ENCODE measurements at places on chromosomes 16 and 17.

DNA sequence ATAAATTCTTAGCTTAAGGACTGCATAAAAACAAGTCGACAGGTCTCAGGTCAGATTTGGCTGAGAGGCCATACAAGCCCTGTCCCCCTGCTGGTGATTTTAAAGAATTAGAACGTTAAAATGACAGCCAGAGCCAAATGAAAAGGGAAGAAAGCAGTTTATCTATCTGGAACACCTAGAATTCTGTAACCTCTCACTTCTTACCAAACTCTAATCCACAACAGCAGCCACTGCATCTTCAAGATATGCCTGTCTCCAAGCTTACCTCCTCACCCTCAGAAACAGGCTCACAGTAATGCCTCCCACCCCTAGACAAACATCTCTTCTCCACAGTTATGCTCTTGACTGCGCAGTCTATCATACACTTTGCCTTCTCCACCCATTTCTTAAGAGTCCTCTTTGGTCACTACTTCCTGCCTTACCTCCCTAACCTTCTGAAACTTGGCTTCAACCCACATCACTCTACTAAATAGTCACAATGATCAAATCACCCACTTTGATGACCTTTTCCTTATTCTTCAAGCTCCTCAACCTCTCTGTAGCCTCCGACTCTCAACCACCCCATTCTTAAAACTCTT is 14.2 kb downstream of the ANKFY1 start:
- DNase-seq: peak; percentile 43

- DNase-seq: no peak
Measured at GRCh38 chr17:74568106-74568873, 981 bp upstream of the CD300H start.

GRCh38 chr17:27571563-27572352 is 59.2 kb upstream of the LGALS9 start:
- DNase-seq: no peak

DNA sequence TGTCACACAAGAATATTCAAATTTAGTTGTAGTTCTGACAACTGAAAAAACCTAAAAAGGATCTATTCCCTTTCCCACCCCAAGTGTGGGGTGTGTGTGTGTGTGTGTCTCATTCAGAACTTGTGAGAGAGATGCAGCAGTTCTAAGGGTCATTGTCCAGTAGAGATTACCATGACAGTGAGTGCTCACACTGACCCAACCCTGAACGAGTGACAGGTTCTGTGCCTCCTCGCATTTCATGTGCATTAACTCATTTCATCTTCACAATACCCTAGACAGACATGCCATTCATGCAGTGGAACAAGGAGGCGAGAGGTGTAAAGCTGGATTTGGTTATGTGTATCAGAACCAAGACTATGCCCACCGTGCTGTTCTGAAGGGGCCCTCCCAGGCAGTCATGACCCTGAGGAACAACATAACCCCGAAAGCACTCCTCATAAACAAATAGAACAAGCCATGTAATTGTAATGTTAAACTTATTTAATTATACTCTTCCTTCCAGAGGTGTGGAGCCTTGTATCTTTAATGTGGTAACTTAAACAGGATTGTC is 102.1 kb downstream of the CLEC16A start:
- DNase-seq: no peak

GRCh38 chr17:68459037-68459639 is 1.8 kb upstream of the WIPI1 start:
- DNase-seq: no peak

- peak; percentile 89 for DNase-seq
Measured at GRCh38 chr16:65012357-65012756, 109.5 kb downstream of the CDH11 start.

DNA sequence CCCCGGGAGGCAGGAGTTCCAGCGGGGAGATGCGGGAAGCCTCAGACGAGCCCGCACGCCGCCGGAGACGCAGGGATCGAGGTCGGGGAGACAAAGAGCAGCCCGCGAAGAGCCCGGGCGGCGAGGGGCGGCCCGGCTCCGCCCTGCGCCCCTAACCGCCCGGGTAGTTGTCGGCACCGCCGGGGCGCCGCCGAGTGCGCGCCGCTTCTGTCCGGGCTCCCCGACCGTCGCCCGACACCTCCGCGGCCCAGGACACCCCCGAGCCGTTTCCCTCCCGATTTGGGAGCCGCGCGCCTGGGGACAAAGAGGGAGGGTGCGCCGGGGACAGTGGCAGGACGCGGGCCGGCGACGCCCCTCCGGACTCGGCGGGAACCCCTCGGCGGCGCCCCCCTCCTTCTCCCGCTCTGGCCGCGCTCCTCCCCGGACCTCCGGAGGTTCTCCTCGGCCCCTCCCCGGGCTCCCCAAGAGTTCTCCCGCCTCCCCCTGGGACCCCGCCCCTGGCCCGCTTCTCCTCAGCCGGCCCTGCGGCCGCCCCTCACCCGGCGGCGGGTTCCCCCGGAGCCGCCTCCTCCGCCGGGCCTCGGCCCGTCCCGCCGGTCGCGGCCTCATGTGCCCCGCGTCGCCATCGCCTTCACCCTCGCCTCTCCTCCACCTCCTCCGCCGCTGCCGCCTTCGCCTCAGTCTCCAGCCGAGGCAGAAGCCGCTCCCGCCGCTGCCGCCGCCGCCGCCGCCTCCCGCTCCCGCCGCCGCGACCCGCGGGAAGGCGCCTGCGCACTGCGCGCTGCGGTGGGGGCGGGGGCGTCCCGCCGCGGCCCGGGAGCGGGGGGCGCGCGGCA is at the start of gene GJC1:
Gene GJC1 (minus strand): TSS at position 765 of the 836 bp plus-strand sequence. CDS start 24,470 bp downstream, outside the sequence.
- peak; percentile 47 for DNase-seq

- DNase-seq: no peak
Measured at GRCh38 chr17:44614862-44615261, 41.4 kb upstream of the MEIOC start.

GRCh38 chr17:63621229-63621683 is 961 bp upstream of the MAP3K3 start:
- DNase-seq: no peak

DNA sequence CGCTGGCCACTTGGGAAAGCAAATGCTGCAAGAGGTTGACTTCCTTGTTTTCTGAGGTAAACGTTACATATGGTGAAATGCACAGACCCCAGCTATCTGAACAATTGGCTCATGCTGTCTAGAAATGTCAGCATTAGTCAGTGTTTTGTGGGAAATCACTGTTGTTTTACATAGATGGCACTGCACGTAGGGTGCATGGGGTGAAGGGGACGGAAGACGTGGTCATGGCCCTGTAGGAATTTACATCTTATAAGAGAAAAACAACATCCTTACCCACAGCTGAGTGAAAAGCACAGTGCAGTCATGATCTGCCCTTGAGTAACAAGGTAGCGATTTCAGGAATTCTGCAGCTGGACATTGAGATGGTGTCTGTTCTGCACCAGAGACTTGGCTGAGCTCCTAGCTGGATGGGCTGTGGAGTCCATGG is 15.2 kb downstream of the RPTOR start:
- peak; percentile 92 for DNase-seq

DNA sequence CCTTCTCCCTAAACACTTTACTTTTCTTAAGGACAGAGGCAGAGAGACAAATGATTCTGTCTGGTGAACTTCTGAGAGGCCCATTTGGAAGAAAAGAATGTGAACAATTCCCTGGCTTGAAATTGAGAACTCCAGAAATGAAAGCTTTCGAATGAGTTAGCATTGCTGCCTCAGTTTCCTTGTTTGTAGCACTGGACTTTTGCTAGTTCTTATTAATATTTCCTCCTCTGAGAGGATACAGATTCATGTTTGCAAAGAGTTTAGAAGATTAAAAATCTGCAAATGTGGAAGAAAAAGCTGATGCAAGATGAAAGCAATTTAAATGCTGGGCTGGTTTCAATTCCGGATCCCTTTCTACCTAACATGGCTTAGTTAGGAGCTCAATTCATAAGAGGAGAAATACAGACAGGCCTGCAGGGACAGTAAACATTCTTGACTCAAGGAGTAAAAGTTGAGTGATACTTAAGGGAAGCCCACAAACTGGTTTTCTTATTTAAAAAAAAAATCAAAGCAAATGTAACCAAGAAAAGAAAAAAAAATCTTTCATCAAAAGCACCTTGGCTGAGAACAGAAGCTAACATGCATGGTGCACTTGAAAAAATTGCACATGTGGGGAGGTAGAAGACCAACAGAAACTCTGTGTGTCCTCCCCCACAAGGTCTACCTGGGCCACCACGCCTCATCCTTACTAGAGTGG is 27.1 kb downstream of the HNF1B start:
- peak; percentile 66 for DNase-seq

DNA sequence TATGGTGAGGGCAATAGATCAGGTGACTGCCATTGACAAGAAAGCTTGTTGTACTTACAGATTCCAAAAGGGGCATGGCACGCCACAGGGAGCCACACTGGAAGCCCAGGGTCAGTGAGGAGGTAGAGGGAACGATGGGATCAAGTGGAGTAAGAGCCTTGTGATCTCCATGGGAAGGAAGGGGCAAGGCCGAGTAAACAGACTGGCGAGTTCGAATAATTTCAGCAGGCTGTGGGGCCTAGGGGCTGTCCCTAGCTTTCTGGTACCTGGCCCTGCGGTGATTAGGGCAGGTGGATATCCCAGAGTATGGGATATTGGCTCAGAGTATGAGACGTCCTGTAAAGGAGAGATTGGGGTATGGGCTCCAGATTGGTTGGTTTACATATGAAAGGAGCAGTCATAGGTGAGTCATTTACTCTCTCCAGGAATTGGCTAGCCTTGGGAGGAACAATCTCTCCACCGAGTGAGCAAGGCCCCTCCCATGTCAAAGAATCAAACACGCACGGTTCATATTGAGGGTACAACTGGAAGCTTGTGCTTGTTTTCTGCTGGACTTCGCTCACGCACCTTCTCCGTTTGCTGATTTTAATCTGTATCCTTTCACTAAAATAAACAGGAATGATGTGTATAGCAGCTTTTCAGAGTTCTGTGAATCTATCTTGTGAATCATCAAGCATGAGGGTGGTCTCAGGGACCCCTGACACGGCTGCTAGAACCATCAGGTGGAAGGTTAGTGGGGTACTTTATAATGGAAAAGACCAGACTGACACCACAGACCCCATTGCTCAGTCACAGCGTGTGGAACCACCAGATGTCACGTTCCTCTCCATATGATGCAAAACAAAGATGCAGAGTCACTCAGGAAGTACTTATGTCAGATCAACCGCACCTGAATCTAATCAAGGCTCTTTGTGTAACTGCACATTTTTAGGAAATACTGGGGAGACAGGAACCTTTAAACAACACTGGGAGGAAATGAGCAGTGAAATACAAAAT is 27.9 kb downstream of the GABARAPL2 start:
- peak; percentile 37 for DNase-seq

- DNase-seq: no peak
Measured at GRCh38 chr17:34098699-34099098, 156.4 kb upstream of the CCL2 start.

DNA sequence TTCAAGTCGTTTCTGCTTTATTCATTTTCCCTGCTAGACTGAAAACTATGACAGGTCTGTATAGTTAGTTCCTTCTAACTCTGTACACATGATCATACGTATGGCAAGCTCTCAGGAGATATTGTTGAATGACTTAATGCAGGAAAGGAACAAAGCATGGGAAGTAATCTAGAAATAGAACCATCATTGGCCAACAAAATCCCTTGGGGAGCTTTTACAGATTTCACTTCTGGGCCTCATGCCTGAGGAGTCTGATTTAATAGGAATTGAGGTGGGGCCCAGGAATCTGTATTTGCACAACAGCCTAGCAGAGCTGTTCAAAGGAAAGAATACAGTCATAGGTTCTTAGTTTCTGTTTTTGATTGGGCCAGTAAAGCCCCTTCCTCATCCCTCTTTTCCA is 229.2 kb downstream of the MAP2K6 start:
- DNase-seq: no peak

DNA sequence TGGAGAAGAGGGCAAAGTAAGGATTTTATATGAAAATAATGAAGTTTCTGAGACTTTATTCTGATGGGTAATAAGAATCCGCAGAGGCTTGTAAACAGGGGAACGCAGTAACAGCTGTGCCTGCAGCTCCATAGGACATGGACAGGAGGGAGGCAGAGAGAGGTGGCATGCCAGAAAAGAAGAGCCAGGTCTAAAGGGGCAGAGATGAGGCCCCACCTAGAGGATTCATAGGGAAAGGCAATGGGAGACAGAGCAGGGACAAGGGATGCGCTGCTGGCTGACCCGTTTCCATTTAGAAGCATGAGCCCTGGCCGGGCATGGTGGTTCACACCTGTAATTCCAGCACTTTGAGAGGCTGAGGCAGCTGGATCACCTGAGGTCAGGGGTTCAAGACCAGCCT is 340.3 kb upstream of the CDH5 start:
- peak; percentile 33 for DNase-seq

- peak; percentile 95 for DNase-seq
Measured at GRCh38 chr17:50201276-50201854, at the start of gene COL1A1. TSS of gene COL1A1 (minus strand) at chr17:50201631. CDS start at chr17:50201513, 118 bp downstream.

DNA sequence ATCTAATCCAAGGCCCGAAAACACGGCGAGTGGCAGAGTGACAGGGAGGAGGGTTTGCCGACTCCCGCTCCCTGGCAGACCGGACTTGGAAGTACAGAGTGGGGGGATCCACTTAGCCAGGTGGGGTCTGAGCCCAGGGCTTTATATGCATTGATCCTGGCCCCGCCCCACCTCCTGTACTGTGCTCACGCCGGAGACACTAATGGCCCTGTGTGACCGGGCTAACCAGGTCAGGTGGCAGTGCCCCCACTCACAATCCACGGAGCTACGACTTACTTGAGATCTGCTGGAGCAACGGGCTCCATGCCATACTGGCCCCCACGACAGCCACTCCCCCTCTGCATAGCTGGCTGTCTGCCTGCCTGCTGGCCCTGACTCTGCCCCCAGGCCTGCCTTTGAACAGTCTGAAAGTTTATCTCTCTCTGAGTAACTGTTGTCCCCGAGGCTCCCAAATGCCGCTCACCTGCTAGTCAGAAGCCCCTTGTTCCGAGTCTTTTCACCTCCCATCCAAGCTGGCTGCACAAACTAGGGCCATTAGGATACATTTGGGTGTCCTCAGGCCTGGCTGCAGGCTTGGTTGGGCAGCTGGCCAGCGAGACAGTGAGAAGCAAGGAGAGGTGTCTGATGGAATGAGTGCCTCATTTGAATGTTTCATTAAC is 28.0 kb downstream of the CACNA1G start:
- DNase-seq: no peak

DNA sequence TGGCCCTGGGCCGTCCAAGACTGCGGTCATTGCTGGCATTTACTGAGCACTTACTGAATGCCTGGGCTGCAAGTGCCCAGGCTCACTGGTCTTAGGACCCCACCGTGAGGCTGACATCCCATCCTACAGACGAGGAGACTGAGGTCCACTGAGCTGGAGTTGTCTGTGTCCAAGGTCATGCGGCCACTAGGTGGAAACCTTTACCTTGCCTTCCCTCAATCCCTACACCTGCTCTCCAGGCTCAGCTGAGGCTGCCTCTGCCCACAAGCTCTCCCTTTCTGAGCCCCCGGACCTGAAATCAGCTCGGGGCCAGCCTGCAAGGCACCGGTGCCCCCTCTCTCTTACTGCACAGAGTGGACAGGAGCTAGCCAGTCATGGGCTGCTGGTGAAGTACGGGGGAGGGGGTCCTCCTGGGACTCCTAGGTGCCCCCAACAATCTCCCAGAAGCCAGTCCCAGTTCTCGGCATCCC is 1.5 kb downstream of the CASKIN1 start:
- peak; percentile 17 for DNase-seq

DNA sequence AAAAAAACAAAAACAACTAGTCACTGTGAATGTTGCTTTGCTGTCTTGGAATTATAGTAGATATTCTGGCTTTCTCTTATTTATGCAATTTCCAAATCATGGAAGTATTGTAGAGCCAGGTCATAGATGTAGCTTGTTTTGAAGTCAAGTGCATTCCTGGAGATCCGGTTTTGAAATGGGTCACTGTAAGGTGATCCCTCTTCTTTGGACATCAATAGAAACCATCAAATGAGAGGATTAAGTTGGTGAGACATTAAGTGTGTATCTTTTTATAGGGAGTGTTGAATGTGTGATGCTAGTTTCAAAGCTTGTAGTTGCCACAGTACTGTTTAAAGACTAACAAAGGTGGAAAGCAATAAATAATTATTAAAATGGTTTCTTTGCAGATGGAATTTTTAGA is 4.5 kb downstream of the PRKAR1A start:
- no peak for DNase-seq

Measured in fibroblast of skin of back (primary cell).